ENCODE measurements at places on chromosomes 12 and 14. TPM values are rescaled to one million over a fixed set of nuclear protein-coding genes. Genes with fewer than 3 reads are reported as not detected.

CYP27B1 gene
- total RNA-seq, result 0.80 TPM

ANO4 gene
- total RNA-seq, result not detected

SCN8A gene
- 21.8 TPM for total RNA-seq

PLEKHG3 gene
- total RNA-seq, result 5.1 TPM

DENND5B gene
- 19.4 TPM for total RNA-seq
